ENCODE measurements at places on chromosomes 12 and 14.

DNA sequence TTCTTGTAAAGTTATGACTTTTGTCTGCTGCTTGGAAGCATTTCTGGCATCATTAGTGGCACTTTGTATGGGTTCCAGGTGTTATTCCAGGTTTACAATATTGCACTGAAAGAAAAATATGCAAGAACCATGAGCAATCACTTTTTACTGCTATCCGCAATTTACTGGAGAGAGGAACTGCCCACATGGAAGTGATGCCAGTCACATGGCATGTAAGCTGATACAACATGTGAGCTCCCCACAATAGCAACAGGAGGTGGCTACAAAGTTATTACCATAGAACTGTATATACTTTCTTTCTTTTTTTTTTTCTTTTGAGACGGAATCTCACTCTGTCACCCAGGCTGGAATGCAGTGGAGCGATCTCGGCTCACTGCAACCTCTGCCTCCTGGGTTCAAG is 1012.1 kb downstream of the BCL11B start:
- DNase-seq = no peak

DNA sequence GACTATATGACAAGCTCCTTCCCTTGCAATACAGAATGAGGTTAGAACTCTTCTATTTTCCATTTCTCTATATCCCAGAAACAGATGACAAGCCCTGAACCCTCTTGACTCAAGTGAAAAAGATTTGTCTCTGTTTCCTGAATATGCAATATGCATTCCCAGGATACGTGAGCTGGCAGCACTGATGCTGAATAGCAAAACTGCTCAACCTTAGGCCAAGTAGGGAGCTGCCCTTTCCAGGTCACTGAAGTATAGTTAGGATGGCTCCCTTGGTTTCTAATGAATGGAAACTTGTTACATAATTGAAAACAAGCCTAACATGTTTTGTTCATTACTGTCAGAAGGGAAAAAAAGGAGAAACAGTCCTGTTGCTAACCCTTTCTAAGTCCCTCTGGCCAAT is 47.9 kb upstream of the PLEKHG7 start:
- DNase-seq = no peak

DNA sequence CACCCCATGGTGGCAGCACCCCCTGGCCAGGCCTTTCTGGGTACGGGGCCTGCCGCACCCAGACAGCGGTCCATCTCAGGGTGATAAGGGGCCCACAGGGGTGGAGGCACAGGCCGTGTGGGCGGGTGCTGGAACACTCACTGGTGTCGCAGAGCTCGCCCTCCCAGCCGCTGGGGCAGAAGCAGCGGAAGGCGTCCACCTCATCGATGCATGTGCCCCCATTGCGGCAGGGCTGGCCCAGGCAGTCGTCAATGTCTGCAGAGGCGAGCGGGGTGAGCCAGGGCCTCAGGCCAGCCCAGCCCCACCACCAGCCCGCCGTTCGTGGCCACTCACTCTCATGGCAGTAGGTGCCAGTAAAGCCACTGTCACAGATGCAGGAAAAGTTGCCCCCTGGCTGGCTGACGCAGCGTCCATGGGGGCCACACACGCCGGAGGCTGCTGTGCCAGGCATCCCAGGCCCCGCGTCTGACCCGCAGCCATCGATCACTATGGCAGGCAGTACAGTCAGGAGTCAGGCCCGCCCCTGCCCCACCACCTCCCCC is 19.9 kb downstream of the JAG2 start:
- DNase-seq = no peak

GRCh38 chr12:130762319-130762675 is 46.2 kb upstream of the RIMBP2 start:
- no peak for DNase-seq

- no peak for DNase-seq
These were observed 261.7 kb downstream of the LRFN5 start for GRCh38 chr14:41868396-41868795.

Measured in T-helper 22 cell (primary cell).